Bone marrow (tissue), 2 donors: ENCODE measurements at places on chromosomes 4 and X.

- no peak for DNase-seq
Measured at GRCh38 chr4:38509551-38509950, 154.4 kb upstream of the KLF3 start.

- DNase-seq = no peak
Measured at GRCh38 chr4:93802045-93802444, 26.5 kb upstream of the ATOH1 start.

- DNase-seq = no peak
Measured at GRCh38 chrX:154120567-154120966, 23.1 kb upstream of the MECP2 start.

GRCh38 chr4:102308032-102308799 lies 37.1 kb downstream of the SLC39A8 start:
- no peak for DNase-seq

- DNase-seq = no peak
Measured at GRCh38 chr4:80253510-80253909, 13.0 kb upstream of the FGF5 start.

DNA sequence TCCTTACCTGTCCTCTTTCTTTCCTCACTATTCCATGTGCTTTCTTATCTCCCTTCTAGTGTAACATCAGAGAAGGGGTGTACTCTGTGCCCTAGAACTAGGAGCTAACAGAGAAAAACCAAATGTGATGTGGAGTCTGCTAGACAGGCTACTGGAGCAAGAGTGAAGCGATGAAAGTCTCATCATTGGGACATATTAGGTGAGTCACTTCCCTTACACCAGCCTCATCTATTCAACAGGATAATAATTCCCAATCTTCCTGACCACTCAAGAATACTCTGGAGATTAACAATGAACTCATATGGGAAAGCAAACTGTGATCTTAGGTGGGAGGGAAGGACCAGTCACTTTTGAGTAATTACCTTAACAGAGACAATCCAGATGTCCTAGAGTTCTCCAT lies 58.1 kb downstream of the RAB40A start:
- DNase-seq = no peak

- DNase-seq = no peak
Measured at GRCh38 chr4:92843784-92844183, 540.0 kb downstream of the GRID2 start.

DNA sequence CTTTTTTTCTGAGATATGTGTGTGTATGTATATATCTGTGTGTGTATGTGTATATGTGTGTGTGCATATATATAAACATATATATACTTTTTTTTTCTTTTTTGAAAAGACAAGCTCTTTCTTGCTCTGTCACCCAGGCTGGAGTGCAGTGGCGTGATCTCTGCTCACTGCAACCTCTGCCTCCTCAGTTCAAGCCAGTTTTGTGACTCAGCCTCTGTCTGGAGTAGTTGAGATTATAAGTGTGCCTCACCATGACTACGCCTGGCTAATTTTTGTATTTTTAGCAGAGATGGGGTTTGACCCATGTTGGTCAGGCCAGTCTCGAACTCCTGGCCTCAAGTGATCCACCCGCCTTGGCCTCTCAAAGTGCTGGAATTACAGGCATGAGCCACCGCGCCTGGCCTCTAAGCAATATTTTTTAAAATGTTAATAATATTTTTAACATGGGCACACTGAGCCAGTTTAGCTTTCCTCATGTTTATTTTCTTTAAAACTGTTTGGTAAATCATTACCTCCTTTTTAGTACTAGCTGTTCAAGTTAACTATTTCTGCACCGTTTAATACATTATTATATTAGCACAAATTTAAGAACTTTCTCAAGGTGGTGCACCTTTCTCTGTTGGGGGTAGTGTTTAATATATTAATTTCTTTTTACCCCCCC lies 33.3 kb downstream of the BBS12 start:
- no peak for DNase-seq

DNA sequence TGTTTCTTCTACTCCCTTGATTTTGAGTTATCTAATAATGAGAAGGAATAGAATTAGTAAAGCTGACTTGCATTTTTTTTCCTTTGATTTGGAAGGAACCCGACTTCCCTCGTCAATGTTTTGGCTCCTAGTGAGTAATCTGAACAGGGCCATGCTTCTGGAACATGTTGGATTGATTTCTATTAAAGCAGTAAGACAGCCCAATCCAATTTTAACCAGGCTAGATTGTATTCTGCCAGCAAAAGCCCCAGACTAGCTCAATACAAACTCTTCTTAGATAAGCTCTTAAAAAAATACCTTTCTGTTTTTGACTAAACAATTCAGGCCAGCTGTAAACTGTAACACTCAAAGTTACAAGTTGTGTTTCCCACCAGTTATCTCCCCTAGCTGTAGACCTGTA lies 126.2 kb downstream of the IRS4 start:
- DNase-seq = no peak

DNA sequence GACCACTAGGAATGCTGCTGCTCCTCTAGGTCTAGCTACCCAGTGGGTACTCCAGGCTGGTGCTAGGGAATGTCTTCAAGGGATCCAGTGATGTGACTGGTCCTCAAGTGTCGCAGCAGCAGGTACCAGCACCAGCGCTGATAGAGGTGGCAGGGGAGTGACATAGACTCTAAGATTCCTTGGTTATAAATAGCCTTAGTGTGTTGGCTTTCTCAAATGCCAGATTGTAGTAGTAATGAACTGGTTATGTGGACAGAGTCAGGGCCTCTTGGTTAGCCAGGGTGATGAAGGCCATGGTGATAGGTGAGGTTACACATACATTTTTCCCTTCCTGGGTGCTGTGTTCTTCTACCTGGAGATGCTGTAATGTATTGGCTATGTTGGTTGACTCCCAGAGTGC lies 38.3 kb downstream of the DCLK2 start:
- DNase-seq = no peak

DNA sequence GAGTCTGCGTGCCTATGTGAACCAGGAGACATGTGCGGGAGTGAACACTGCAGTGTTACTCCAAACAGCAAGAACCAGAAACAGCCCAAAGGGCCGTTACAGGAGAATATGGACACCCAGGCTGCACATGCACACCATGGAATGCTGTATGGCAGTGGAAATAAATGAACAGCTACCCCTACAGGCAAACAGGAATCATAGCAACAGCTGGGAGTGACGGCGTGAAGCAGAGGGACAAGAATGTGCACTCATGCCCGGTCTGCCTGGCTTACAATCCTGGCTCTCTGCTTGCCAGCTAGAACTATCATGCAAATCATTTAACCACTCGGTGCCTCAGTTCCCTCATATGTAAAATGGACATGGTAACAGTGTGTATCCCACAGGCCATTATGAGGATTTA lies 16.6 kb downstream of the GPKOW start:
- no peak for DNase-seq

DNA sequence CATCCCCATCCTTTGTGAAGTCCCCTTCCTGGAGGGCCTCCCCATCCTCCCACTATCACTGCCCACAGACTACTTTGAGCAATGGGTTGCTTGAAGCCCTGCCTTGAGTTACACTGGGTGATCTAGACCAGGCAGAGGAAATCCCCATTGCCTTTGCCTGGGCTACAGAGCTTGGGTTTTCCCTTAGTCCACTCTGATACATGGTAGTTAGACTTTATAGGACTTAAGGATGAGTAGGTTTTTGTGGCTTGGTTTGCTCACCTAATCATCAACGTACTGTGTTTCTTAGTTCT lies 56.6 kb downstream of the TMEM131L start:
- DNase-seq = no peak

DNA sequence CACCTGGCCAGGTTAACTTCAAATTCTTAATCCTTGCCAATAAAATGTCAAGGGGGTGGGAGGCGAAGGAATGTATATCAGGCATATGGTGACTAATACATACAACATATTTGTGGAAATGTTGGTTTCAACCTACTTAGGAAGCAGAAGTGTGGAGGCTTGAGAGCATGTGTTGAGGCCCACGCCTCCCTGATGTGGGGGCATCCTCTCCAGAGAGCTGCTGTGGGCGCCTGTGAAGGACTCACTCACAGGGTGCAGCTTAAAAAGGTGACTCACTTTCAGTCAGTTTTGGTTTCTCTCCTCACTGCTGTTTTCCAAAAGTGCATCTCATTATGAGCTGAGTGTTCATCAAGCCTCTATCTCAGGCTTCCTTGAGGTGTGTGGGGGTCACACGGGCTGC lies 27.5 kb downstream of the LNX1 start:
- no peak for DNase-seq

DNA sequence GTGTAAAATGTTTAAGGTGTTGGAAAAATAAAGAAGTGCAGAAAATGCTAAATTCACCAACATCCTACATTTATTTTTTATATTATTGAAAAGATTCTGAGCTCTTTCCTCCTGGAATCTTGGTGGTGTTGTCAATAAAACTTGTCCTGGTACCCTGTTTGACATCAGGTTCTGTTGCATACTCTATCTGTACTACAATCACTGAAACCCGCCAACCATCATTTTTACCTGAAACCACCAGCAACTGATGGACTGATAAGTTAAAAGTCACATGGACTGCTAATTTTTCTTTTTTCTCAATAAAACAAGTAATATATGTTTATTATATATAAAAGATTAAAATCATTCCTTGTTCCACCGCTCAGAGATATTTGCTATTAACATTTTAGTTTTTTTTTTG lies 23.4 kb downstream of the STAP1 start:
- no peak for DNase-seq

DNA sequence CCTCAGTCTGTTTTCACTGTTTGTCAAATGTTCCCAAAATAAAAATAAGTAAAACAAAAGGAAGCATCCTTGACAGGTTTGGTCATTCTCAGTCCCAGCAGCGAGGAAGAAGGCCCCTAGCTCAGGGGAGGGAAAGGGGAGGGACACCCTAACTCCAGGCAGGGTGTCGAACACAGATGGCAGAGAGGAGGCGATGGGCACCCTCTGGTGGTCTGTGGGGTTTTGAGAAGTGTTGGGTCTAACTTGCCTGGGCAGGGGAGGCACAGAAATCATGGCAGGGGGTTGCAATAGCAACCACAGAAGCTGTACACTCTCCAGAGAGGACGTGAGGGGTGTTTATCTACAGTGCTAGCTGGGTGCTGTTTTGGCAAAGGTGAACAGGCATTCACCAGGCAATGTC lies 229.8 kb upstream of the SFRP2 start:
- no peak for DNase-seq

- no peak for DNase-seq
Measured at GRCh38 chrX:43448688-43449087, 207.4 kb upstream of the MAOA start.

- DNase-seq = no peak
Measured at GRCh38 chrX:31024866-31025265, 47.0 kb downstream of the FTHL17 start.

DNA sequence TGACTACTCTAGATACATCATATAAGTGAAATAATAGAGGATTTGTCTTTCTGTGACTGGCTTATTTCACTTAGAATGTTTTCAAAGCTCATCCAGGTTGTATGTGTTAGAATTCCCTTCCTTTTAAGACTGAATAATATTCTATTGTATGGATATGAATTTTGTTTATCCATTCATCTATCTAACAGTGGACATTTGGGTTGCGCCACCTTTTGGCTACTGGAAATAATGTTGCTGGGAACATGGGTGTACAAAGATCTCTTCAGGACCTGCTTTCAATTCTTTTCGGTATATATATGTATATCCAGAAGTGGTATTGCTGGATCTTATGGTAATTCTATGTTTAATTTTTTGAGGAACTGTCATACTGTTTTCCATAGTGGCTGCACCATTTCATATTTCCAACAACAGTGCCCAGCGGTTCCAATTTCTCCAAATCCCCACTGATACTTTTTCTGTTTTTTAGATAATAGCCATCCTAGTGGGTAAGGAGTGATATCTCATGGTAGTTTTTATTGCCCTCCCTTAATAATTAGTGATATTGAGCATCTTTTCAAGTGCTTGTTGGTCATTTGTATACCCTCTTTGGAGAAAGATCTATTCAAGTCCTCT lies 3.4 kb upstream of the SCD5 start:
- DNase-seq = no peak

DNA sequence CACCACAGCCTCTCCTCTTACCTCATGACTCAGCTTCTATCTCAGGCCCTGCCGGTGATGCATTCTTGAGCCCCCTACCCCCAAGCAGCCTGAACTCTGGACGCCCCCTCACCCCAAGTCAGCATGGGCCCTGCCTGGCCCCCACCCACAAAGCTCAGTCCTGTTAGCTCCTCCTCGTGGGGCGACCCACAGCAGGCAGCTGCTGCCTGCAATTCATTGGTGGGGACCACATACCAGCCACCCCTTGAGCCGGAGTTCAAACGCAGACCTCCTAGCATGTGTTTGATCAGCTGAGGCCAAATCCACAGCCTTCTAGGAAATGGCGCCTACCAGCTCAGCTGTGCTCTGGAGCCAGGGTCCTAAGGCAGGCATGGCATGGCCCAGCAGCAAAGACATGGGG lies 111.8 kb downstream of the EFNB1 start:
- no peak for DNase-seq

DNA sequence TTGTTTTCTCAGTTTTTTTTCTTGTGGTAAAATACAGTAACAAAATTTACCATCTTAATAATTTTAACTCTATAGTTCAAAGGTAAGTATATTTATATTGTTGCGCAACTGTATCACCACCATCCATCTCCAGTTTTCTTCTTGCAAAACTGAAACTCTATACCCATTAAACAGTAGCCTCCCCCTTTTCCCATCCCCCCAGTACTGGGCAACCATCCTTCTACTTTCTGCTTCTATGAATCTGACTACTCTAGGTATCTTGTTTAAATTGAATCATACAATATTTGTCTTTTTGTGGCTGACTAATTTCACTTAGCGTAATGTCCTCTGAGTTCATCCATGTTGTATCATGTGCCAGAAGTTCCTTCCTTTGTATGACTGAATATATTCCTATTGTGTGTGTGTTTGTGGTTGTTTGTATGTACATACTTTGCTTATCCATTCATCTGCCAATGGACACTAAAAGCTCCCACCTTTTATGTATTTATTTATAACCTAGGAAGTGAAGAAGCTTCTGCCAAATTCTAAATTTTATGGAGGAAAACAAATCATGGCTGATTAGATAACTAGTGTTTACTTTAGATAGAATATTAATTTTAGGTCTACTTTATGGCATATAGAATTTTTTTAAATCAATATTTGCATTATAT lies 10.0 kb downstream of the ABHD18 start:
- no peak for DNase-seq

GRCh38 chr4:123616951-123617461 lies 220.4 kb downstream of the SPRY1 start:
- no peak for DNase-seq

GRCh38 chr4:176872461-176872860 lies 79.7 kb upstream of the VEGFC start:
- no peak for DNase-seq

GRCh38 chr4:56129431-56129861 lies 180.7 kb downstream of the CEP135 start:
- no peak for DNase-seq

GRCh38 chr4:163482190-163482589 lies 8.6 kb upstream of the TKTL2 start:
- no peak for DNase-seq

DNA sequence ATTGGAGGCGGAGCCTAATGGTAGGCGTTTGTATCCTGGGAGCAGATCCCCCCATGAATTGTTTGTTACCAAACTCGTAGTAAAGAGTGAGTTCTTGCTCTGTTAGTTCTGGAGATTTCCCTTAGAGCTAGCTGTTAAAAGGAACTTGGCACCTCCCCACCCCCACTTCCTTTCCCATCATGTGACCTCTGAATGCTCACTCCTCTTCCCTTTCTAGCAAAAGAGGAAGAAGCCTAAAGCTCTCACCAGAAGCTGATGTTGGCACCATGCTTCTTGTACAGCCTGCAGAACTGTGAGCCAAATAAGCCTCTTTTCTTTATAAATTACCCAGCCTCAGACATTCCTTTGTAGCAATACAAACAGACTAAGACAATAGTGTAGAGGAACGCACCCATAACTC lies 13.8 kb upstream of the ATOH1 start:
- DNase-seq = no peak

GRCh38 chrX:142977128-142977914 lies 48.4 kb upstream of the SPANXN4 start:
- no peak for DNase-seq
